Stimulated activated CD8-positive, alpha-beta memory T cell treated with anti-CD3 and anti-CD28 coated beads, Interleukin-7, amount 100 ng/mL, for 1 hour (primary cell): ENCODE measurements at places on chromosomes 6 and 20.

DNA sequence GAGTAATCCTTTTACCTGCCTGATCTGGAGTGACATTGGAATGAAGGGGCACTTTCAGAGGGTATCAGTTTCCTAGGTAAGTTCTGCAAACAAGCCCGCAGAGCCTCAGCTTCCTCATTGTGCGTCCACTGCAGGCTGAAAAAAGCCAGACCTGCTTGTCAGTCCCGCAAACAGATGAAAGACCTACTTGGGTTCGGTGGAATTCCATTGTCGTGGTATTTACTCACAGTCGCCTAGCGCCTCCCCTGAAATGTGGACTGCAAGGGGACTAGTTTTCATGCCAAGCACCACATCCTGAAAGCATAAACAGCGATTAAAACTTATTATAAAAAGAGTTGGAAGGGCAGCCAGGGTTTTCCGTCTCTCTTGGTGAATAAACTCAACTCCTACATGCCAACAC, 121.5 kb downstream of the PAX1 start:
- DNase-seq: no peak

GRCh38 chr6:45784250-45784649, 231.4 kb downstream of the CLIC5 start:
- DNase-seq: no peak

DNA sequence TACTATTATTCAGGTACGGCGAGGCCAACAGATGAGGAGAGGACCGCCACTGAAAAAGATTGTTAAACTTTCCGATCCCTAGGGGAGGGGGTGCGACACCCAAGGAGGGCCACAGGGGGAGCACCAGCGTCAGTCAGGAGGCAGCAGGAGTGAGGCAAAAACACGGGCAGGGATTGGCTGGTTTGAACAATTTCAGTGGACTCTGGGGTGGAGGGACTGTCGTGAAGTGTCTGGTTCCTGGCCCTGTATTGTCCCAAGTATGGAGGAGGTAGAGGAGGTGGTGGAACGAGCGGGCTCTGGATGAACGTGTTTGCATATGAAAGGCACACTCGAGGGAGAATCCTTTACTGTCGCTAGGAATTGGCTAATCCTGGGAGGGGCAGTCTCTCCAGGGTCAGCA, 32.5 kb upstream of the MCUR1 start:
- no peak for DNase-seq

- no peak for DNase-seq
These were observed 77.1 kb upstream of the MRPS10 start for GRCh38 chr6:42294759-42295158.

- no peak for DNase-seq
These were observed 493.3 kb downstream of the ADGRB3 start for GRCh38 chr6:69128411-69128810.

DNA sequence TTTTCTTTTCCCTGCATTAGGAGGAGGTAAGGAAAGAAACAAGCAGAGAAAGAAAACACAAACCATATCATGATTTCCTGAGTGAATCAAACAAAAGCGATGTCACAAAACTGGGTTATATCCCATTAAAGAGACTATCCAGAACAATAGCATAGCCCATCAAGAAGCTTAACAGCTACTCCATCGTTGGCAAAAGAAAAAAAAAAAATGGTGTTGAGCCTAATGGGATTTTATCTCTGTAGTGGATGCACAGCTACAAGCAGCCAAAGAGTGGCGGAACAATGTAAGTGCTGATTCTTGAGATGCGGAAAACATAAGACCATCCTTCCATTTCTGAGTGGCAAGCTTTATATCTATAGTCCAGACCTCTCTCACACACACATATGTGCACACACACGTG, 106.2 kb upstream of the NRSN1 start:
- no peak for DNase-seq

GRCh38 chr20:44400671-44400969, 45.1 kb downstream of the HNF4A start:
- no peak for DNase-seq

- DNase-seq: no peak
These were observed 1.5 kb downstream of the BAK1 start for GRCh38 chr6:33578588-33579011.

- DNase-seq: no peak
These were observed 67.9 kb upstream of the DUSP22 start for GRCh38 chr6:224350-224749.

DNA sequence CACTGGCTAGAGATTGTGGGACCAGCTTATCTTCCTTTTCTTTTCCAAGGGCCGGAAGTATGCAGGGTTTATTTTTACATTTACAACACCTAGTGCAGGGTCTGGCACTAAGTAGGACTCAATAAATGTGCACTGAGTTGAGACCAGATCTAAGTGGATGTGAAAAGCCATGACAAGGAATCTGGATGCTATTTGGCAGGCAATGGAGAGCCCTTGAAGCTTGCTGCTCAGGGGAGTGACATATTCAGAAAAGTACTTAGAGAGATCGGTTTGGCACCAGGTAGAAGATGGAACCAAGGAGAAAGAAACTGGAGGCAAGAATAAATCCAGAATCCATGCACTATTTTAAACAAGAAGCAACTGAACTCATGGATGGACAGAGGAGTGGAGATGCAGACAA, 815.8 kb downstream of the MAFB start:
- no peak for DNase-seq

GRCh38 chr6:169172456-169172855, 81.2 kb downstream of the THBS2 start:
- DNase-seq: no peak

- no peak for DNase-seq
These were observed 38.5 kb downstream of the TSPYL4 start for GRCh38 chr6:116215414-116215813.

GRCh38 chr6:48736501-48737206, 625.7 kb upstream of the PTCHD4 start:
- DNase-seq: no peak

DNA sequence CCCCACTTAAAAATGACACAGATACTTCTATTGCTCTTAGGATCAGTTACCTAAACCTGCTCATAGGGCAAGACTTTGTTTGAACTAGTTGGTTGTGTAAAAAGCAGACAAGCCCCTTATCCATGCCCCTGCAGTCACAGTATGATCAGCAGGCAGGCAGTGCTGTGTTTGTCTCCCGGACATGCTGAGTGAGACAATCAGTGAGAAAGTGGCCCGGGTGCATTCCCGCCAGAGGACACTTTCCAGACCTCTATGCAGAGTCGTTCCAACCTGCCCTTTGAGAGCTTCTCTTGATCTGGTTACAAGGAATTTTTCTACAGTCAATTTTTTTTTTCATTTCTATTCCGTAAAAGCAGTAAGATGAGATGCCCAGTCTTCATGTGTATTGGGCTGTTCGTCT, 6.2 kb downstream of the LSM14B start:
- no peak for DNase-seq

DNA sequence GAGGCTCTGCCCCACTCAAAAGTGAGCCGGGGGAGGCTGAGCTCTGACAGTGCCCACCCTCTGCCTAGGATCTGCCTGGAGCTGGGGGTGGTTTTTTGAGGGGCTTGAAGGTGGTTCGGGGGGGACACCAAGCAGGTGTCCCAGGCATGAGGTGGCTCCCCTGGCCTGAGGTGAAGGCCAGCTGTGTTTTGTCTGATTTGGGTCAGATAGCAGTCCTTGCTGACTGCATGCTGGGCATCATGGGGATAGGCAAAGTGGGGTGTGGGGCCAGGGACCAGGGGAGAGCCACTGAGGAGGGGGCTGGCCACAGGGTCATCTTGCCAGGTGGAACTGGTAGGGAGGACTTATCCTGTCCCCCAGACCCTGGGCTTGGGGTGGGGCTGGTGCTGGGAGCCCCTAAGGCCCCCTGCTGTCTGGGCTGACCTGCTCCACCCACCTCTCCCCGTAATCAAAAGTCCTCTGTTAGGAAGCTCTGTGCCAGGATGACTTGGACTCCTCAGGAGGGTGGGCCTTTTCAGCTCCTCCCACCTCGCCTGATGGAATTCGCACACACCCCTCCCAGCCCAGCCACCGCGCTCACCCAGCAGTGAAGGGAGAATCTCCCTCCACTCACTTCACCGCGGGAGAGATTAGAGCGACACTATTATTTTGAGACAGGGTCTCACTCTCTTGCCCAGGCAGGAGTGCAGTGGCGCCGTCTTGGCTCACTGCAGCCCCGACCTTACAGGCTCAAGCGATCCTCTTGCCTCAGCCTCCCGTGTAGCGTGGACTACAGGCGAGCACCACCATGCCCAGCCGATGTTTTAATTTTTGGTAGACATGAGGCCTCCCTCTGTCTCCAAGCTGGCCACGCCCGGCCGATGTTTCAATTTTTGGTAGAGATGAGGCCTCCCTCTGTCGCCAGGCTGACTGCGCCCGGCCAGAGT, 1.5 kb upstream of the COL9A3 start:
- no peak for DNase-seq
